ENCODE measurements at places on chromosomes 12 and 14.

- no peak for DNase-seq
Observed at GRCh38 chr12:11967376-11968047, 103.2 kb upstream of the BCL2L14 start.

- DNase-seq = no peak
Observed at GRCh38 chr12:67689385-67689784, 40.8 kb downstream of the DYRK2 start.

DNA sequence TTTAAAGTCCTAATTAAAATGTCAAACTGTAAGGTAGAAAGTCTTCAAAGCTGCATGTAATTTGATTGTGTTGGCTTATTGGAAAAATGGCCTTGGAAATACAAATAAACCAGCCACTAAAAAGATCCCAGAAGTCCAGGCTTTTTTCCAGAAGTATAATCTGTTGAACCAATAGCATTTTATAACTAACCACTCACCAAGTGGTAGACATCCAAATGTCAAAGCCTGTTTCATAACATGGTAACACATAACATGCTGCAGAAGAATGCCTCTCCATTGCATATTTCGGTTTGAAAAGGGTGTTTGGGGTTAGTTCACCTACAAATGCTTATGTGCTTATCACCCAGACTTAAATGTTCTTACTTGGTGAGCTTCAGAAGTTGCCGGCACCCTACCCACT, 183.7 kb upstream of the DIO2 start:
- no peak for DNase-seq

GRCh38 chr14:51369814-51370213, 129.8 kb downstream of the TMX1 start:
- no peak for DNase-seq

DNA sequence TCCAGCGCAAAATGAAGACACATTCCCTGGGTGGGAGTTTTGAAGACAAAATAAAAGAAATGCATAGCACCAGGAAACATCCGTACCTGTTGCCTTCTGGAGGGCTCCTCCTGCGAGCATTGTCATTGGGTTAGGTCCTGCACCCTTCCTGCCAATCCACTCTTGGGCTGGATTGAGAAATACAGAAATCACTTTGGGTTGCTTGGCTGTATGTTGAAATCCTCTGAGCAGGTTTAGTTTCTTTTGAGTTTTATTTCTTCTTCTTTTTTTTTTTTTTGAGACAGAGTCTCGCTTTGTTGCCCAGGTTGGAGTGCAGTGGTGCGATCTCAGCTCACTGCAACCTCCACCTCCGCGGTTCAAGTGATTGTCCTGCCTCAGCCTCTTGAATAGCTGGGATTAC, 67.6 kb downstream of the ARF6 start:
- no peak for DNase-seq

DNA sequence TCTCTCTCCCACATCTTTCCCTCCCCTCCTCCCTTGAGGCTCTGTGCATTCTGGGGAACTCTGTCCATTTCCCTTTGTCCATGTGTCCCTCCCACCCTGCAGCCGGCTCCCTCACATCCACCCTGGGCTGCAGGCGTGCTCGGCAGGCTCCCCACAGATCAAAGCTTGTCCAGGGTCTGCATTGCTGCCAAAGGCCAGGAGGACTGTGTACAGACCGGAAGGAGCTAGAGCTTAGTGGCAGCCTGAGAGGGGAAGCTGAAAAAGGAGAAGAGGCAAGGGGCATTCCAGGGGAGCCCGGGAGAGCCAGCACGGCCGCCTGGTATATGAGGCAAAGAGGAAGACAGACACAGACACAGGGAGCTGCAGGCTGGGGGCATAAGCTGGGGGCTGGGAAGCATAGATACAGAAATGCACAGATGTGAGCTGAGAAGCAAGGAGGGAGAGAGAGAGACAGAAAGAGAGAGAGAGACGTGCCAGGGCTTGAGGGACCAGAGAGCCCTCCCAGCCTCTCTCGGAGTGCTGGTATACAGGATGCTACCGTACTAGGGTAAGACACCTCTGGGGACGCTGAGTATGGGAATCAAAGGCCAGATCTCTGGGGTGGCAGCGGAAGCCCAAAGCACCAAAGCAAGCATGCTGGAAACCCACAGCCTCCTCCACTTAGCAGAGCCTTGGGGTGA, 3.3 kb downstream of the CD4 start:
- DNase-seq = no peak

- no peak for DNase-seq
Observed at GRCh38 chr12:27083861-27084394, 1.6 kb upstream of the C12orf71 start.

DNA sequence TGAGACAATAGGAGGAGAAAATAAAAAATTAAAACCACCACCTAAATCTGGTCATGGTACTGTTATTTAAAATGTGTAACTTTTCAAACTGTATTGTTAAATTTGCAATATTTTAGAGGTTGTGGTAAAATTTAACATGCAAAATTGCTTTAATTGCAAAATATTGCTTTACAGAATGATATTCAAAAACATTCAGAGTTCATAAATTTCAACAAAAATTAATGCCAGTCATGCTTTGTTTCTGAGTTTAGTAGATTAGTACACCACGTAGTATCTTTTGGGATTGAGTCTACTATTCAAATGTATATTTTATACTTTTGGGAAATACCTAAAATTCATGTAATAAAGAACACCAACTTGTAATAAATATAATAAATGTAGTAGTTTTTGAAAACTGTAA, 18.3 kb downstream of the ETFRF1 start:
- no peak for DNase-seq

GRCh38 chr12:124464062-124464461, 103.3 kb downstream of the NCOR2 start:
- DNase-seq = no peak

DNA sequence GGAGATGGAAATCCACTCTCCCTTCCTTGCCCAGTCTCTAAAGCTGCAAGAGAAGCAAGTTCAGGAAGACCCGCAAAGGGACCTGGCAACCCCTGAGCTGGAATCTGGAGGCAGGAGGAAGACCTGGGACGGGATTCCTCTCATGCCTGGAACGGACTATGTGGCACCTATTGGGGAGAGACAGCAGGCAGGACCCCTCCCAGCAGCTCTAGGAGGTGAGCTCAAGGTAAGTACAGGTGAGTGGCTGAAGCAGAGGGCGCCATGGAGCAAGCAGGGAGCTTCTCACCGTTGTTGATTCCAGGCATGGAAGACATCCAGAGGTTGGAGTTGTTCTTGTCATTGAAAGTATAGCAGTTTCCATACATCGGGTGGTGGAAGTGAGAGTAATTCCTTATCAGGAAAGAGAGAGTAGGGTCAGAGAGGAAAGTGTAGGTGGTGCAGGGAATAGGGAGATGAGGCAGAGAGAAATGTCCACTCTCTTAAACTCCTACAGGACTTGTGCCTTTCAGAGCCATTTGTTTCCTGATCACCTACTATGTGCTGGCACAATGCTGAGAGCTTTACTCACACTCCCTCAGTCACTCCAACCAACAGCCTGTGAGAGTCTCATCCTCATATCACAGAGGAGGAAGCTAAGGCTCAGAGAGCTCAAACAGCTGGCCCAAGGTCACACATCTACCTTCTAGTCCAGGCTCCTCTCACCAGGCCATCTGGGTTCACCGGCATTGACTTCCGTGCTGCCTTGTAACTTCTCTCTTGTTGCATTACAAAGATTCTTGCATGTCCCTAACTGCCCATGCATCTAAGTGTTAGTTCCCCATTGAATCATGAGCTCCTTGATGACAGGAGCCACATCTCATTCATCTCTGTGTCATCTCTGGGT, 13.9 kb upstream of the TNFRSF1A start:
- DNase-seq = no peak

DNA sequence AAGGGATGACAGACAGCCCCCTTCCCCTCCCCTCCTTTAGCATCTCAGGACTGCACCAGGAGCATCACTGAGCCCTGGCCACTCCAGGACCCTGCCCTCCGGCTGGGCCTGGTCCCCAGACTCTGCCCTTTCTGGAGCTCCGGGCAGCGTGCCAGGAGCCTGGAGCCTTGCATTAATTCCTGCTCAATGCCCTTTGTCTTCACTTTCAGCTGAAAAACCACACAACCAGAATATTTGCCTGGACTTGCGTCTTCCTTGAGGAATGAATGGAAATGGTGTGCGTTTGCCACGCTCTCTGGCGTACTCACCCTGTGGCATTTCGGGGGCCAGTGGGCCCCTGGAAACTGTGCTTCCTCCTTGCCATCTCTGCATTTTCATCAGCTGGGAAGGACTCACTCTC, 8.5 kb upstream of the RFLNA start:
- no peak for DNase-seq

- no peak for DNase-seq
Observed at GRCh38 chr12:25155022-25155576, 39.9 kb downstream of the DNAI7 start.

GRCh38 chr14:71108398-71109119, 201.3 kb downstream of the PCNX1 start:
- no peak for DNase-seq

DNA sequence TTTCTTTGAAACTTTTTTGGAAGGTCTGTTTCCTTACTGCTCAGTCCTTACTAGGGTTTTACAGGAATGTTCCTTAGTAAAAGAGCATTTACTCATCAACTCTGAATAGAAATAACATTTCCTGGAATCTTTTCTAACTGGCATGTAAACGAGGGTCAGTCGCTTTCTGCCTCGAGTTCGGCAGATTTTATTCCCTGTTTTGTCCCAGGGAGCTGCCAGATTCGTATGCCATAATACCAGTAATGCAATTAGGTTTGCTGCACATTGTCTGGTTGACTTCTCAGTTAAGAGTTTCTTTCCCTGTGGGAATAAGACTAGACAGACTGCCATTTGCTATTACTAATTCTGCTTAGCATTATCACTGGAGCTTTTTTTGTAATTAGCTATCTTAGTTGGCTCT, 91.9 kb downstream of the VRK1 start:
- DNase-seq = no peak

GRCh38 chr14:42269234-42269633, 662.6 kb downstream of the LRFN5 start:
- DNase-seq = no peak

GRCh38 chr14:62694075-62694474, 351.2 kb downstream of the KCNH5 start:
- no peak for DNase-seq

Measured in stimulated activated CD4-positive, alpha-beta T cell treated with anti-CD3 and anti-CD28 coated beads, TNF-alpha, amount 100 ng/mL, for 4 hours (primary cell).